SJCRH30 (cell line): ENCODE measurements at places on chromosomes 3 and 15. TPM values are rescaled to one million over a fixed set of nuclear protein-coding genes. Genes with fewer than 3 reads are reported as not detected.

The MAP6D1 gene
- 6.5 and 7.0 TPM in 2 replicates for total RNA-seq

The ITIH3 gene
- total RNA-seq, result 0.28 TPM in 1 of 2 replicates, not detected in the other

- no peak for DNase-seq
Measured at GRCh38 chr3:147299656-147300055, 106.7 kb downstream of the ZIC4 start.

GRCh38 chr15:63022181-63022580 is 20.4 kb upstream of the TPM1 start:
- DNase-seq, result no peak

DNA sequence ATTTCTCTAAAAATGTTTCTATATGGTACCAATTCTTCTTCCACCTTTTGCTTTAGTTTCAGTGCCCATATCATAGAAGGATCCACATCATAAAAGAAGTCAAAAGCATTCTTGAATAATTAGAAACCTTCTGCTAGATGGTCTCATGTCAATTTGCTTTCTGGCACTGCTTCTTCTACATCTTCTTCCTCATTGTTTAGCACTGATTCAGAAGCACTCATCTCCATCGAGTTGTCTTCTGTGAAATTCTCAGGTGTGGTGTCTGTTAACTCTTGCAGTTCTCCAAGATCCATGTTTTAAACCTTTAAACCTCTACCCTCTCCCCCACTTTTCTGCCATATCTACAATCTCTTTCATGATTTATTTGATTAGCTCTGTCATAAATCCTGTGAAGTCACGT is 154.8 kb downstream of the WDR76 start:
- DNase-seq, result no peak
